RWPE1 (cell line): ENCODE measurements at places on chromosomes 6 and 20.

GRCh38 chr6:98808541-98809210, 25.7 kb upstream of the POU3F2 start:
- DNase-seq, result no peak

DNA sequence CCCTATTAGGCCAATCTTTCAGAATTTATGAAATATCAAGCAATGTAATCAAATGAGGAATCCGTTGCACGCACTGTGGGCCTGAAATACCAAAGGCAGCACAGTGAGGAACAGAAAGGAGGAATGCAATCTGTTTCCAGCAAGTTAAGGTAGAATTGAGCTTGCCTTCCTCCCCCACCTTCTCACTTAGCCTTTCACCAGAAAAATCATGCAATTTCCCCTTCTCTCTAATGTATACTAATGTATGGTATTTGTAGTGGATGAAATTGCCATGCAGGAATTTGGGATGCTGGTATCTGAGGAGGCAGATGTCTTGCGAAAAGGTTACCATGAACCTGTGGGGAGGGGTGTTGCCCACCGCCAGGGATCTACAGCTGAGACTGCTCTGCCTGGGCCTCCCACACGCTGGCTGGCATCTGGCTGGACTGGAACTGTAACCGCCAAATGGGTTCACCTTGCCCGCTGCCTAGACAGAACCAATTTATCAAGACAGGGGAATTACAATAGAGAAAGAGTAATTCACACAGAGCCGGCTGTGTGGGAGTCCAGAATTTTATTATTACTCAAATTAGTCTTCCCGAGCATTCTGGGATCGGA, 222.4 kb upstream of the MYLIP start:
- no peak for DNase-seq

- DNase-seq, result no peak
These were observed 2.5 kb downstream of the CST7 start for GRCh38 chr20:24951536-24952083.

DNA sequence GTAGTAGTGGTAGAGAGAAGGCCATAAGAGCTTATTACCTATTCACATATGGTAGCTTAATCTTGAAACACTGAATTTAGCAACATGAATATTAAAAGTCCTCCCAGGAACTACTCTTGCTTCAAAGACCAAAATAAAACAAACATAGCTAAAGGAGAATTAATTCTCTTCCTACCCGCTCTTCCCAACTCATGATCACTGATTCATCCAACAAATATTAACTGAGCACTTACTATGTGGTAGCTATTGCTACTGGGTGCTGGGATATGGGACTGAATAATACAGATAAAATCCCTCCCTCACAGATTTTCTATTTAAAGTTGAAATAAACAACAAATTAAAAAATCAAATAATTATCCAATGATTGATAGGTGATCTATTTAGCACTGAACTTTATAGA, 287.1 kb downstream of the BTBD9 start:
- no peak for DNase-seq

- no peak for DNase-seq
These were observed 269.6 kb downstream of the CLIC5 start for GRCh38 chr6:45746046-45746445.

DNA sequence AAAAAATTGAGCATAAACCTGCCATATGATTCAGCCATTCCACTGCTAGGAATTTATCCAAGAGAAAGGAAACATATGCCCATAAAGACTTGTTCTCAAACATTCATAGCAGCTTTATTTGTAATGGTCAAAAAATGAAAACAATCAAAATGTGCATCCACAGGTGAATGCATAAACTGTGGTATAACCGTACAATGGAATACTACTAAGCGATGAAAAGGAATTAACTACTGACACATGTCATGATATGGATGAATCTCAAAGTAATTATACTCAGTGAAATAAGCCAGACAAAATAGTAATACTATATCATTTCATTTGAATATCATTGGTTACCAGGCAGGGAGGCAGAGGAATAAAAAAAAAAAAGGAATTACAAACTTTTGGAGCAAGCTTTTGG, 25.8 kb upstream of the BRPF3 start:
- no peak for DNase-seq

- no peak for DNase-seq
These were observed 21.7 kb downstream of the ARMC2 start for GRCh38 chr6:108869876-108870275.

GRCh38 chr20:5268449-5268848, 48.3 kb downstream of the PROKR2 start:
- peak; percentile 43 for DNase-seq

DNA sequence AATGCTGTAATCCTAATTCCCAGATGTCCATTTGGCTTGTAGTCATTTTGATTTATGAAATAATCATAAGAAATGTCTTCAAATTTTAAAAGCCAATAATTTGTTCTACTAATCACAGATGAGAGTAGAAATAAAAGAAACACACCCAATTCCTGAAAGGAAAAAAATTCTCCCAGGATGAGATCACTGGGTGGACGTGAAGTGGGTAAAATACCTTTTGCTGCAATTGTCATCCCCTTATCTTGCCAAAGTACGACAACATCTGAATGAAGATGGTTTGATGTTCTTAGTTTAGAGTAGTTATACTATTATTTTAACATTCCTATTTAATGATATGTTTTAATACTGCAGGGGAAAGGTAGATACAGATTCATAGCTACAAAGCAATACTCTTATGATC, 33.7 kb downstream of the MTHFD1L start:
- no peak for DNase-seq

DNA sequence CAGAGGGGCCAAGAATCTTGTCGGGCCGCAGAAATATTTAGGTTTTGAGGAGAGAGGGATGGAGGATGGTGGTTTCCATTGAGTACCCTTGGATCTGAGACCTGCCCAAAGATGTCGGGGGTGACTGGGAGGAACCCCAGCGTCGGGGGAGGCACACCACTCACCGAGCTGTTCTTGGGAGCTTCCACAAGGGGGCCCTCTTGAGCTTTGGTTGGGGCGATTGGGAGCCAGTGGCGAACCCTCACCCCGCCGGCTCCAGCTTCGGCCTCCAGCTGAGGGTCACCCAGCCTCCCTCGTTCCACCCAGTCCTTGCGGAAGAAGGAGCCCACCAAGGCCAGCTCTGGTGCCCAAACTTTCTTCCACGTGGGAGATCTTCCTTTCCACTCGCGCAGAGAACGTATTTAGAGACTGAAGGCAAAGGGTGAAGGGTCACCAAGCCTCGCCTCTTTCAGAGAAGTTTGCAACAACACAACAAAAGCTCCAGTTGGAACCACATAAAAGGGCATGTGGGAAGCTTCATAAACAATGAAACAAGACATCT, 33.6 kb downstream of the APCDD1L start:
- DNase-seq, result peak; percentile 71

DNA sequence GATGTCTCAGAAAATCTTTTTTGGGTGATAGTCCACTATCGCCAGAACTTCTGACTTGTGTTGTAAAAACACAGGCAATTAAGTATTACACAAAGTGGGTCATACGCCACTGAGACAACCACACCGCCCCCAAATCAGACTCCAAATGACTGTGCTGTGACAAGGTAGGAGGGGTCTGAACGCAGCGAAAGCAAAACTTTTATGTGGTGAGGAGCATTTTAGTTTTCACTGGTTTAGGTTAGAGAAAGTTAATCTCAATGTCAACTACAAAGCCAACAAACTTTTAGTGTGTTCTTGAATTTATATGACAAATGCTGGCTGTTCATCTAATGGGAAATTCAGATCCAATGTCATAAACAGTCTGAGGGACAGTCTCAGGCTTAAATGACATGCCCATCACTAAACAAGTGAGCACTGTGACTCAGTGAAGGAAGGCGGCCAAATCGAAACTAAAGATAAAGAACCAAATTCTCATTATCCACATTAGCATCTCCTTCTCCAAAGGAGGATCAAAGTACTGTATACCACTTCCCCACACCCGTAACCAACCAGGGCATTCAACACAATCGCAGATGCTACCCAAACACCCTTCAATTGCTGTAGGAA, 186.7 kb downstream of the GJA10 start:
- no peak for DNase-seq

DNA sequence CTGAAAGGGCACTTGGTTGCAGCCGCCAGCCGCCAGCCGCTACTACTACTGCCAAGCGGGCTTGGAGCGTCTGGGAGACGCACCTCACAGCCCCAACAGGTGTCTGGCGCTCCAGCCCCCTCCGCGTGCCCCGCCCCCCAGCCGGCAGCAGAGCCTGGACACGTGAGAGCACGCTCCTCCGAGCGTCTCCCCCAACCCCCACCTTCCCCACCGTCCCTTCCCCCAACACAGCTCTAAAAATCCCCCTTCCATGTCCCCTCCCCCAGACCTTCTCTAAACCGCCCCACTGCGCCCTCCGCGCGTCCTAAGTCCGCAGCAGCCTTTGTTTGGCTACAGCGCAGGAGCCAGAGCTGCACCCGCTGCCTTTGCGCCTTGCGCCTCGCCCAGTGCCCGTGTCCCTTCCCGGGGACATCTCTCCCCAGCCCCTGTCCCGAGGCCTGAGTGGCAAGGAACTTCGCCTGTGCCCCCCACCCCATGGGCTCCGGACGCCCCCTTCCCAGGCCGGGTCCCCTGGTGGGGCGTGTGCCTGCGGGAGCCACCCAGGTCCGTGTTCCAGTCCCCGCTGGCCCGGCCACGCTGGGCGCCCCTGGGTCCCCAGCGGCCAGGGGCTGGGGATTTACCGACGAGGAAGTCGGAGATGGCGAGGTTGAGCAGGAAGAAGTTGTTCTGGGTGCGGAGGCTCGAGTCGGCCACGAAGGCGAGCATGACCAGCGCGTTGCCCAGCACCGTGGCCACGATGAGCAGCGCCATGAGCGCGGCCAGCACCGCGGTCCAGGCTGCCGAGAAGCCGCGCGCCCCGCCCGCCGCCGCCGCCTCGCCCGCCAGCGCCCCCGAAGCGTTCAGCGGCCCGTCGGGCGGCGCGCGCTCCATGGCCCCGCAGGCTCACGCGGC, 732 bp downstream of the HRH3 start:
- DNase-seq, result no peak

GRCh38 chr6:26596579-26597388, at the start of gene ABT1:
TSS of gene ABT1 (plus strand) at chr6:26596953. CDS start at chr6:26596983, 30 bp downstream.
- peak; percentile 99 for DNase-seq

- DNase-seq, result no peak
These were observed 13.2 kb downstream of the HDGFL1 start for GRCh38 chr6:22582417-22583205.

DNA sequence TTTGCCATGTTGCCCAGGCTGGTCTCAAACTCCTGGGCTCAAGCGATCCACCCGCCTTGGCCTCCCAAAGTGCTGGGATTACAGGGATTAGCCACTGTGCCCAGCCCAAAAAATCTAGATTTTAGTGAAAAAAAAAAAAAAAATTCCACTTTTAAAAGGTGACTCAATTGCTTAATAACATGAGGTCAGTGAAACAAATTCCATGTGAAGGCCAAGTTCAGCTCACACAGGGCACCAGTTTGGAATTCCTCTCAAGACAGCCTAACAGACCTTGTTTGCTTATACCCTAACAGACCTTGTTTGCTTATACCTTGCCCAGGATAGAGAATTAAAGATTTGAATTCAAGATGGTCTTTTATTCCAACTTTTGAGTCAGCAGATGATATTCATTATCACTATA, 5.1 kb downstream of the RRBP1 start:
- no peak for DNase-seq

- DNase-seq, result no peak
These were observed 25.8 kb upstream of the SLC17A3 start for GRCh38 chr6:25899580-25900408.

DNA sequence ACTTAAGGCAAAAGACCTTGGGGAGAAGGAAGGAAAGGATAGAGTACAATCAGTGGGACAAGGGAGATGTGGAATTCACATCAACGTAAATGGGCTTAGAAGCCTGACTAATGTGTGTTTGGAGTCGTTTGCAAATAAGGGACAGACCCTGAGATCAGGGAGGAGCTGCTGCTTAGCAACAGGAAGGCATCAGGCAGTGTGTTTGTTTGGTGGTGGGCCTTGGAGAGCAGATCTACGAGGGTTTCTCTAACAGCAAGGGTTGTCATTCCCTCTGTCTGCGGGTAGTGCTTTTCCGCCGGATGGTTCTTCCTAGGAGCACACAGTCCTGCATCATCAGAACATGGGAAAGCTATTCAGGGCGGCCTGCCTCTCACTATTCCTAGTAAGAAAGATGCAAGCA, 40.4 kb downstream of the C6orf118 start:
- no peak for DNase-seq

DNA sequence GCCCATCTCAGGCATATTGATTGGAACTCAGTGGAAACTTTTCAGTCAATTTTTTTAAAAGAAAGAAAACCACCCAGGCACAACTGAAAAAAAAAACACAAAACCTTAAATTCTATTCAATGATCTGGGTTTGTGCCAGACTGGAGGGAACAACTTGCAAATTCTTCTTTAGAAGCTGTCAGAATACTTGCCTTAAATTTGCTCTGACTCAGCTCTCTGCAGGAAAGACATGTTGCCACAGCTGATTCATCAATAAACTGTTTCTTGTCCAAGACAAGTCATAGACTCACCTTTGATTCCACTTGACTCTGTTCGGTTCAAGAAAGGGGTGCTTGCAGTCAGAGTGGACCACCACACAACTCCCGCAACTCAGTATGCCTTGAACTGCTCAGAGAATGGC, 117.8 kb upstream of the F13A1 start:
- DNase-seq, result peak; percentile 26

DNA sequence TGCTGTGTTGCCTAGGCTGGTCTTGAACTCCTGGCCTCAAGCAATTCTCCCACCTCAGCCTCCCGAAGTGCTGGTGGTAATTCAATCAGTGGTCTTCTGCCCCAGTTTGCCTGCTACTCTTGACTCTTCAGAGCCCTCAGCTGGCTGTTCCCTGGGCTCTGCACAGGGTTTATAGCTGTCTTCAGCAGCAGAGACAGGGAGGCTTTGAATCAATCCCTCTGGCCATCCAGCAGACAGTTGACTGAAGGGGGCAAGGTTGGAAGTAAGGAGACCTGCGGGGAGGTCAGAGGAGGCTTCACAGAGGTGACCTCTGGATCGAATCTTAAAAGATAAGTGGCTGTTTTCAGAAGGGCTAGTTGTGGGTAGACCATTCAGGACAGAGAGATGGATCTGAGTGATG, 26.0 kb upstream of the KIF3B start:
- no peak for DNase-seq

DNA sequence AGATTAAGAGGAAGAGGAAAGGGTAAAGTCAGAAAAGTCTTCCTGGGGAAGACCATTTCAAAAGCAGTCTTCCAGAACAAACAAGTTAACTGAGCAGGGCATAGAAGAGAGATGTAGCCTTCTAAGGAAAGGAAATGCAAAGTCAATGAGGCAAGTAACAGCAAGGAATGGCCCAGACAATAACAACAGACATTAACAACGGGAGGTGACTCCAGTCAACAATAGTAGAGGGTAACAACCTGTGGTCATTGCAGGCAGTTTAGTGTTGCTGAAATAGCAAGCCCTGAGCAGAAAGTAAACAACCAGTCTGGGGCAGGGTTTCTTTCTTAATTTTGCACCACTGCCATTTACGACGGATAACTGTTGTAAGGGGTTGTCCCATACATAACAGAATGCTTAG, 2.1 kb downstream of the MDN1 start:
- DNase-seq, result no peak

GRCh38 chr6:132259070-132259469, 142.2 kb downstream of the MOXD1 start:
- DNase-seq, result no peak

- DNase-seq, result no peak
These were observed 160.5 kb downstream of the TFAP2B start for GRCh38 chr6:50979171-50979525.

GRCh38 chr20:1341561-1342265, 12.8 kb upstream of the SDCBP2 start:
- DNase-seq, result no peak

GRCh38 chr6:157184202-157185015, 138.9 kb downstream of the TMEM242 start:
- peak; percentile 74 for DNase-seq

GRCh38 chr6:169421586-169422264, 168.1 kb upstream of the THBS2 start:
- DNase-seq, result no peak
